ENCODE measurements at places on chromosomes 13 and 19.

DNA sequence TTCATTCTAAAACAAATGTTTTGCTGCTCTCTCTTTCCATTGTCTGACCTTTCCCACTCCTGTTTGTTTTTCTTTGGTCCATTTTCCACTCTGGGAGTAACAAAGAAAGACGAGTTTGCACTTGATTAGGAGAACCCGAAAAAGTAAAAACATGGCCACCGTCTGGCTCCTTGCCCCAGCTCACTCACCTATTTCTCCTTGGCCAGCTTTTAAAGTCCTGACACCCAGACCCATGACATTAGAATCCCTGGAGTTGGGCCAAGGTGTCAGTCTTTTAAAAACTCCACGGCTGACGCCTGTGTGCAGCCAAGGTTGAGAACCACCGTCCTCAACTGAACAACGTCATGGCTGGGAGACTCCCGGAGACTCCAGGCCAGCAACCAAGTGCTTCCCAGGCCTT, 63.6 kb upstream of the FLT1 start:
- no peak for DNase-seq

DNA sequence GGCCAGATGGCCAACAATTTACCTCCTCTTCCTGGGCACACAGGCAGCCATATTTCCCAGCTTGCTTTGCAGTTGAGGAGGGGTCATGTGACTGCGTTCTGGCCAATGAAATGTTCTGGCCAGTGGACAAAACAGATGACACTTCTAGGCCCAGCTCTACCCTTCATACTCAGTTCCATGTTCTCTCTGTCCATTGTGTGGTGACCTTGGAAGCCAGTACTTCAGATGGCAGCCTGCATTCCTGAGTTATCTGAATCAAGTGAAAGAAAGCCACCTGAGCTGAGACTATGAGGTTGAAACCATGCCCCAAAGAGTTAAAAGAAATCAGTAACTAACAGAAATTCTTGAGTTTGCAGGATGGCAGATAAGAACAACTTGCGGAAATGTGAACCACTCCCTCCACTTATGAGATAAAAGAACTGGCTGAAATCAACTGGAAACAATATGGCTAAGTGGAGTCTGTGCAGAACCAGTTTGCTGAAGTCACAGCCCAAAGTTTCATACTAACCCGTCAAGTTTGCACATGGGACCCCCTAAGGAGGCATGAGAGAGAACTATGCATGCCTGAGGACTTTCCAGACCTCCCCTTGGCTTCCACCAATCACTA, 8.1 kb downstream of the FAM187B start:
- DNase-seq = no peak

DNA sequence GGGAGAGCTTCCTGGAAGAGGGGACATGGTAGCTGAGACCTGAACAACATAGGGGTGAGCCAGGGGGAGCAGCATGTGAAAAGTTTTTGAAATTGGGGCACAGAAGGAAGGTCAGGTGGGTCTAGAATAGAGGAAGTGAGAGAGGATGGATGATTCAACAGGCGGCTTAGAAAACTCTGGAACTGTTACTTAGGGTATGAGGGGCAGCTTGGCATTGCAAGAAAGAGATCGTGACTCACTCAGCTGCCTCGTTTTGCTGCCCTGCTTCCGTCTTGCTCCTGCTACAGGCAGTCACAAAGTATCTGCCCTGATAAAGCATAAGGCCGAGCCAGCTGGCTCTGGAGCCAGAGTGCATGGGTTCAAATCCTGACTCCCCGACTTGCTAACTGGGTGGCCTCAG, 1.3 kb upstream of the CEACAM20 start:
- DNase-seq = no peak

- DNase-seq = no peak
Observed at GRCh38 chr19:52336791-52337381, 843 bp downstream of the ZNF610 start.

DNA sequence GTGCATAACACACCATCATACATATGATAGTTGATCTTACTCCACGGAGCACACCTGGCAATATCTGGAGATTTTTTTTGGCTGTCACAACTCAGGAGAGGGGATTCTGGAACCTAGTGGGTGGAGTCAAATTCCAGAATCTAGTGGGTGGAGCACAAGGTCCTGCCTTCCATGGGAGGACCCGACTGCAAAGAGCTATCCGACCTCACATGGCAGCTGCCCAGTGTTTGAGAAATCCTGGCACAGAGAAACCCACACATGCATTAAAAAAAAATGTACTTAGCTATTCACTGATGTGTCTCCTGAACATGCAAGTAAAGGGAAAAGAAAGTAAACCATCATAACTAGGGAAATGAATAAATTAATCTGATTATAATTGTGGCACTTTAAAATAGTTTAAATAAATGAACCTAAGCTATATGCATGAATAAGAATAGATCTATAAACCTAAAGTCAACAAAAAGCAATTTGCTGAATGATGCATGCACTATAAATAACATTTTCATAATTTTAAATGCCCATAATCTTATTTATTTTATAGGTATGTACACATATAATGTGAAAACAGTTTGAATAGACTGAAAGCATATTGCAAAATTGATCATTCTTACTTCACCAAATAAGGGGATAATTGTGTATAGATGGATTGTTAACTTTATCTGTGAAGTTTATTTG, 300.3 kb downstream of the MYO16 start:
- no peak for DNase-seq

DNA sequence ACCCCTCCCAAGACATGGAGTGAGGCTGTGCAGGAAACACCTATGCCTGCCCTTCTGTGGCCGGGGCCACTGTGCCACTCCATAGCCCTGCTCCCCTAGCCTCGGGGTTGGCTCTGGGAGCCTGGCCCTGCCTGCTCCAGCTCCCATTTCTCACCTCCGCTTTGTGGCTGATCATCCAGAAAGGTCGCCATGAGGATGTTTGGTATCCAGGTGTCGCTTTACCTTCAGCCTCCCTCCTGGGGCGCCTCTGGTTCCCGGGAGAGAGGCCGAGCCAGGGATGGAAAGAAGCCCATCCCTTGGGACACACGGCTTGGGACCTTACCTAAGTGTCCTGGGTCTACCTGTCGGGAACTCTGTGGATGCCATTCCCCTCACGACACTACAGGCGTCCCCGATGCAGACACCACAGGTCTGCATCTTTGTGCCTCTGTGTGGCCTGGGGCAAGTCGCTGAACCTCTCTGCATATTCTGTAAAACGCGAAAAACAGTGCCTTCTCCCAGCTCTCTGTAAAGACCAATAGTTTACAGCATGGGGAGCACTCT, 3.4 kb upstream of the MCF2L start:
- no peak for DNase-seq

DNA sequence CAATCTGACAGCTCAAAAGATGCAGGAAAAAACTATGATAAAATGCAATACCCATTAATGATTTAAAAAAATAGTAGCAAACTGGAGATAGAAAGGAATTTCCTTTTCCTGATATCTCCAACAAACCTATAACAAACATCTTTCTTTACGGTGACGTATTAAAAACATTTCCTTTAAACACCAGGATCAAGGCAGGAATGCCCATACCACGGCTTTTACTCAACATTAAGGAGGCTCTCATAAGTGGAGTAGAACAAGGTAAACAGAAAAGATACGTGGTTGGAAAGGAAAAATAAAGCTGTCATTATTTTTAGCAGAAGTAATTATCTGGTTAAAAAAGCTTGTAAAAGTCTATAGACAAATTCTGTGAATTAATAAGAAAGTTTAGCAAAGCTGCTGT, 61.1 kb downstream of the MIPEP start:
- no peak for DNase-seq

- DNase-seq = peak; percentile 75
Observed at GRCh38 chr19:54231077-54231931, 8.5 kb upstream of the LILRB3 start.

DNA sequence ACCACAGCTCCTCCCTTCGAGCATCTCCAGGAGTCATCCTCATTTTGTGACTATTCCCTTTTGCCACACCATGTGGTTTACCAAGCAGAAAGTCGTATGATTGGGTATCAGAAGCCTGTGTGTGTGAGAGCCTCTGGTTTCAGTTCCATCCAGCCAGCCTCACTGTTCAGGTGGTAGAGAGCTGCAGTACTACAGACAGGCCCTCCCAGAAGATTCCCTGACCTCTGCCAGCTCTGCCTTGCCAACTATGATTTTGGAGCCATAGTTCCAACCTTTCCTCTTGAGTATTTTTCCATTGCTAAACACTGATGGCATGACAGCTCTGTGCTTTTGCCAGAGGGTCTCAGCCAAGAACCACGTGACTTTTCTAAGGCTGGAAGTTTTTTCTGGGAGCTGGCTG, 82.5 kb downstream of the DHRS12 start:
- DNase-seq = no peak

- peak; percentile 18 for DNase-seq
Observed at GRCh38 chr13:108508263-108508662, 121.1 kb upstream of the MYO16 start.

GRCh38 chr13:24146961-24147569, 13.5 kb upstream of the SPATA13 start:
- no peak for DNase-seq

DNA sequence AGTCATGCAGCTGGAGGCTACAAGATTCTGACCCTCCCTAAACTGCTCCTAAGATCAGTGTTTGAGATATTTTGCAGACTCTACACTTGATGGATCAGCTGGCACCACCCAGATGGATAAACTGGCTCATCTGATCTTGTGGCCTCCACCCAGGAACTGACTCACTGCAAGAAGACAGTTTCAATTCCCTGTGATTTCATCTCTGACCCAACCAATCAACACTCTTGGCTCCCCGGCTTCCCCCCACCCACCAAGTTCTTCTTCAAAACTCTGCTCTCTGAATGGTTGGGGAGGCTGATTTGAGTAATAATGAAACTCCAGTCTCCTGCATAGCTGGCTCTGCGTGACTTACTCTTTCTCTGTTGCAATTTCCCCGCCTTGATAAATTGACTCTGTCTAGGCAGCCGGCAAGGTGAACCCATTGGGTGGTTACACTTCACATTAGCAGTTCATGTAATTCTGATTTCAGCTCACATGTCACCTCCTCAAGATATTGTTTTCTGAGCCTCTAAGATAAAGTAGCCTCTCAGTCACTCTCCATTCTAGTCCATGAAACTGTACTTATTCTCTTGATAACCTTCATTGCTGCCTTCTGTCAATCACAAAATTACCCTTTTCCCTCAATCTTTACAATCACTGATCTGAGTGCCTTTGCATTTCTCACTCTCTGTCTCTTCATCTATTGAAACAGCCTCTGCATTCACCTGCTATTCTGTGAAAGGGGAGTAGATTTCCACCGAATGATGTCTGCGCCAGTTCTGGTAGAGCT, 9.9 kb upstream of the FPR3 start:
- DNase-seq = no peak

DNA sequence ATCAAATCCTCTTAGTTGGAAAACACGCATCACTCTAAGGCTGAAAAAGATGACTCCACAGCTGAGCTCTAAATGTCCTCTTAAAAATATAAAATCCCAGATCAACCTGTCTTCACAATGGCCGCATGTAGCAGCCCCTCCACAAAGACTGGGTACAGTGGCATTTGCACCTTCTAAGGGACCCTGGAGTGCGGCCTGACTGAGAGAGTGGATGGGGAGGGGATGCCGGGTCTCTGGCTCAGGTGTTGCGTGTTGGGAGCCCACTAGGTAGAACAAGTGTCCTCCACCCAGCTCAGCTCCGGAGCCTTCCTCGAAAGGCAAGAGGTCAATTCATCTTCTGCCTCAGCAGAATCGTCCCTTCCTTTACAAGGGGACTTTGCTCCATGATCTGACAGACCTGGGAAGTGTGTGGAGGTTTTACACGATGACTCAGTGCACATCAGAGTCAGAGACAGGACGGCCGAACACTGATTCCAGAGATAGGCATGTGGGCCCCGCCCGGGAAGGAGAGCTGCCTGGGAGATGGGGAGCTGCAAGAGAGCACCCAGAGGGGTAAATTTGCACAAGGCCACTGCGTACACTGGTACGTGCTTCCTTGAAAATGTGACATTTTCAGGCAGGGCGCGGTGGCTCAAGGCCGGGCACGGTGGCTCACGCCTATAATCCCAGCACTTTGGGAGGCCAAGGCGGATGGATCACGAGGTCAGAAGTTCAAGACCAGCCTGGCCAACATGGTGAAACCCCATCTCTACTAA, 23.5 kb upstream of the SLC15A1 start:
- peak; percentile 81 for DNase-seq

GRCh38 chr19:6101991-6102390, 8.3 kb downstream of the RFX2 start:
- DNase-seq = no peak

GRCh38 chr19:40762754-40763470, 11.9 kb downstream of the SNRPA start:
- DNase-seq = no peak

GRCh38 chr13:20717581-20718542, 14.4 kb downstream of the IL17D start:
- no peak for DNase-seq

DNA sequence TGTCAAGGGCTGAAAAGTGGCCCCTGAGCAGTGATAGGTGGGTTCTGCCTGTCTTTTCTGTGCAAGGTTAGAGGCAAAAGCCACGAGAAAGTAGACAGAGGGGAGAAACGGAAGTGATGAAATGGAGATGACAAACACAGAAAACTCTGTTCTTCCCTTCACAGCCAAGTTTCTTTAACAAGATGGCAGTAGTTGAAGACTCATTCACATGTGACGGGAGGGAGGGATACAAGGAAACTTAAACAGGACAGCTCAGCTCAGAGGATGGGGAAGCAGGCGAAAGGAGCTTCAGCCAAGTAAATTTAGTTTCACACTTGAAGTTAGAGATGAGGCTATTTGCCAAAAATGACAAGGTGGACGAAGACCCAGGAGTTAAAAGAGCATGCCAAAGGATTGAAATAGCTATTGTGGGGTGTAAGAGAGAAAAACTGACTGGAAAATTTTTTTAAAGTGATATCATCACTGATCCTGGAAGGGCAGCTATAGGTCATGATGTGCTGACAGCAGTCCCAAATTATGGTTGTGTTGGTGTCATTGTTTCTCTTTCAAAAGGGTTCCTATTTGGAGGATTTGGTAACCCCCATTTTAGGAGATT, 347.9 kb downstream of the EFNB2 start:
- DNase-seq = no peak

GRCh38 chr13:111278743-111279652, 41.4 kb upstream of the TEX29 start:
- DNase-seq = no peak

GRCh38 chr13:84290386-84290785, 408.1 kb upstream of the SLITRK1 start:
- DNase-seq = no peak

DNA sequence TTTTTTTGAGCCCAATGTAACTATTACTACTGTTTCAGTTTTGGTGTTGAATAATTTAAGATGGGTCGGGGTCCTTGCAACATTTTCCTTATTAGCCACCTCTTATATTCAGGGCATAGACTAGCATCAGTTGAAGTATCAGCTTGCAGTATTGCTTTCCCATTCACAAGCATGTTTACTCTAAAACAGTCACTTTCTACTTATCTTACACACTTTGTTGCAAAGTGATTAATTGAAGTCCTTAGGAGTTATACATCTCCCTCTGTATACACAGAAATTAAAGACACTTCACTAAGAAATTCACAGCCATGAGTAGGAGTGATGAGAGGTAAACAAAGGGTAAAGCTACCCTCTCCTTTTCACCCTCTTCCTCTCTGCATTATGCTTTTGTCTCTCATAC, 27.6 kb downstream of the SLAIN1 start:
- DNase-seq = no peak

- DNase-seq = no peak
Observed at GRCh38 chr13:74629985-74630384, 495.8 kb upstream of the KLF12 start.
